Activated CD8-positive, alpha-beta memory T cell treated with anti-CD3 and anti-CD28 coated beads for 1 hour (primary cell): ENCODE measurements at places on chromosomes 5 and 9.

DNA sequence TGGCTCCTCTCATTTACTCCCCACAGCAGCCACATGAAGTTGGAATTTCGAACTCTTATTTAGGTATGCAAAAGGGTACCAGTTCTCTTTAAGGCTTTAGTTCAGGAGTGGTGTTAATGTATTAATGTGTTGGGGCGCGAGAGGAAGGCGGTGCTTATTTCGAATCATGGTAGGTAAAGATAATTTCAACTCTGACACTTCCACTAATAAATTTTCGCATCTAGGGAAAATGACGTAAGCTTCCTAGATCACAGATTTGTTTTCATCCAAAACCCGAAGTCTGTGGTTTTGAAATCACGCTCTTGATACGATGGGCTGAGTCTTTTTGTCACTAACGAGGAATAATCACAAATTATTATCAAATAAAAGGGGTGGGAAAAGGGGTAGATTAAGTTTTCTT lies 681 bp downstream of the PPWD1 start:
- DNase-seq, result no peak

DNA sequence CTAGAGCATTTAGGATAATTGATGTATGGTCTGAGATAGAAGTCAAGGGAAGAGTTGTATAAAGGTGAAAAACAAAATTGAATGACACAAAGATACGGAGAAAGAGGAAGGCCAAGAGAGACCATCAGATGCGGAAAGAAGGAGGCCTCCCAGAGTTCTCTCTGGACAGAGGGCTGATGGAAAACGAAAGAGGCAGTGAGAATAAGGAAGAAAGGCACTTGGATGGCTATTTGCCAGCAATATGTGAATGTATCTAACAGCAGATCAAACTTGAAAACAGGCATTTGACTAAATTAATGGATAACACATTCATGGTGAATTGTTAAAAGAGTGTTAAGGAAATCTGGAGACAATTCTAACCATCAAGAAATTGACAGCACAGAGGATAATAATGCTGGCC lies 2.4 kb upstream of the DOCK8 start:
- DNase-seq, result no peak

GRCh38 chr5:155466851-155467250 lies 453.3 kb downstream of the KIF4B start:
- DNase-seq, result no peak

- no peak for DNase-seq
Observed at GRCh38 chr5:95853490-95853889, 31.0 kb upstream of the GLRX start.

- DNase-seq, result no peak
Observed at GRCh38 chr9:114516913-114517312, 11.6 kb upstream of the WHRN start.

DNA sequence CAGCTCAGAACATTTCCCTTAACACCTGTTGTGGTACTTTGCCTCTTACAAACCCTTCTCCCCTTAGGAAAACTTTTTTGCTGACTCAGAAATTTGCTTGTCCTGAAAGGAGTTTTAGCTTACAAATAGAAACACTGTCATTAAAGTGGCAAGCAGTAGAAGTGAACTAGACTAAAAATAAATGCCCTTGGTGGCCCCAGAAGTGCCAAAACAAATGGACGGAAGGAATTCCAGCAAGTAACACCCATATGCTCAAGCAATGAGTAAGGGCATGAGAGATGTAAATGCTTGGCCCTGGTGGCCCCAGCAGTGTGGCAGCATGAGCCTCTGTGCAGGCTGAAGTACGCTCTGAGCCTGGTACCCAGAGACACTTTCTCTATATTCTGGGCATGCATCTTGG lies 8.6 kb downstream of the VLDLR start:
- no peak for DNase-seq

DNA sequence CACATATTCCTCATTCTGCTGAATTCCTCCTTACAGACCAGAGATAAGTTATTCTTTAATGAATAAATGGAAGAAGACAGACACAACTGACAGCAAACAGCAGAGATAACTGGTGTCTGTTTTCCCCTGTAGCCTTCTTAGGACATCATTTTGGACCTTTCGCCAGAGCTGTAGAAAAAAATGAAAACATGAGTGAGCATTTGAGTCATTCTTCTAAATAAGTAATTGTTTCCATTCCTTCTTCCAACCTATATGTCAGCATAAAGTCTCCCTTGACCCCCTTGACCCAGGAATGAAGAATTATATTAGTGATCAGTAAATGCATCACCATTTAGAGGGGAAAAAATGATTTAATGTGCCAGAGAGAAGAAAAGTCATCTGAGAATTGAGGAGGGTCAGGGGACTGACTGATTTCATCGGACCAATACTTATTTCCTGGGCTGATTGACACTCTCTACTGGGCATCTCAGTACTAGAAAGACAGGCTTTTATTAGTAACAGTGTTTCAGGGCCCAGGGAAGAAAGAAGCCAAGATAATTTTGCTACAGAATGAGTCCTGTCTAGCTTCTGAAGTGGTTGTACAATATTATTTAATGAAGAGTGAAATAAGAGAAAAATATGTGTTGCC lies 597.0 kb downstream of the PSAT1 start:
- DNase-seq, result no peak

- no peak for DNase-seq
Observed at GRCh38 chr9:11366585-11367129, 753.9 kb upstream of the PTPRD start.
